ENCODE measurements at places on chromosomes 4 and X.
A peak's percentile ranks its signal among the peaks of the same experiment; 100 is the strongest.

DNA sequence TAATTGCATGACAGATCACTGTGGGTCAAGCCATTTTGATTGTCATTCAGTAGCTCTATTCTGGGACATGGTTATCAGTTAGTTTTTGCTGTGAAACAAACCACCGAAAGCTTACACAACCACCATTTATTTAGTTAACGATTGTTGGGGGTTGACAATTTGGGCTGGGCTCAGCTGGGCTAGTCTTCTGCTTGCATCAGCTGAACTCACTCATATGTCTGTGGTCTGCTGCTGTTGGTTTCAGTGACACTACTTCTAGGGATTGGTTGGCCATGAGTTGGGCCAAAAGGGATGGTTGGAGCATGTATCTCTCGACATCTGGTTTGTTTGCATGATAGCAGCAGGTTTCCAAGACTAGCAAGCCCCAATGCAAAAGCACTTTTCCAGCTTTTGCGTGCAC, 5.3 kb upstream of the SMIM10 start:
- no peaks in the 10 kb centered on the region for H3K36me3 ChIP-seq
- H3K27ac ChIP-seq: no peak overlapping the region
- peaks cover 6% of the 10 kb centered on the region for H3K4me1 ChIP-seq
- no peak overlapping the region for H3K4me3 ChIP-seq
- DNase-seq: no peak

DNA sequence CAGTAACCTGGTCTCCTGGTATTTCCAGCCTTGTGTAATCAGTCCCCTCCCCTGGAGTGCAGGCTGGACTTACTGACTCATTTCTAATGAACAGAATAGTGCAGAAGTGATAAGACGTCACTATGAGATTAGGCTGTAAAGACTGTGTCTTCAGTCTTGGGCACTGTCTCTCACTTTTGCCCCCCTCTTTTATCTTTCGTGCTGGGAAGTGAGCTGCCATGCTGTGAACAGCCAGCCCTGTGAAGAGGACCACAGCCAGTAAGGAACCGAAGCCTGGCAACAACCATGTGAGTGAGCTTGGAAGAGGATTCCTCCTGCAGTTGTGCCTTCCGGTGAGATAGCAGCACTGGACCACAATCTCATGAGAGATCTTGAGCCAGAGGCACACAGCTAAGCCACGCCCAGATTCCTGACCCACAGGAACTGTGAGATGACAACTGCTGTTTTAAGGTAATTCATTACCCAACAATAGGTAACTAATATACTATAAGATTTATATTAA, 67.5 kb upstream of the GPR34 start:
- H3K4me1 ChIP-seq: no peaks in the 10 kb centered on the region
- H3K4me3 ChIP-seq: no peak overlapping the region
- peaks cover 16% of the 10 kb centered on the region for H3K36me3 ChIP-seq
- H3K27me3 ChIP-seq: peaks cover 60% of the 10 kb centered on the region

DNA sequence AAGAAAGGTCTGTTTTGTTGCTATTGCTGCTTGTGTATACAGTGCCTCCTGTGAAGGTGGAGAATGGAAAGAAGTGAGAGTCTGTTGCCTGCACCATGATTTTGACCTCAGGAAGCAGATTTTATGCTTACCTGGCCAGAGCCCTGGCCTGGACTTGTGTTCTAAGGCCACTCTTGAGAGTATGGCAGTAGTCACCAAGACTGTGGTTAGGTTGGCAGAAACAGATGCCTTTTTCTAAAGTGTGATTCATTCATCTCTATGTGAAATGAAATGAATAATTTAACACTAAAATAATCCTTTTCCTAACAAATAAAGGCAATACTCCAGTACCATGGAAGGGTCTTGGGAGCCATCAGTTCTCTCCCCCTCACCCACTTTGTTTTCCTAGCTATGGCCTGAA, 161.8 kb downstream of the DCLK2 start:
- DNase-seq: no peak
- H3K27me3 ChIP-seq: no peaks in the 10 kb centered on the region
- peaks cover 19% of the 10 kb centered on the region for H3K4me1 ChIP-seq
- no peak overlapping the region for H3K4me3 ChIP-seq
- peaks cover 6% of the 10 kb centered on the region for H3K36me3 ChIP-seq

GRCh38 chrX:16573781-16574180, 76.2 kb upstream of the S100G start:
- H3K27me3 ChIP-seq: no peaks in the 10 kb centered on the region
- DNase-seq: peak; percentile 14
- no peak overlapping the region for H3K4me3 ChIP-seq
- H3K36me3 ChIP-seq: no peaks in the 10 kb centered on the region
- no peaks in the 10 kb centered on the region for H3K4me1 ChIP-seq

- no peaks in the 10 kb centered on the region for H3K27me3 ChIP-seq
- no peaks in the 10 kb centered on the region for H3K36me3 ChIP-seq
- H3K4me1 ChIP-seq: peaks cover 34% of the 10 kb centered on the region
These were observed 437.8 kb downstream of the GRXCR1 start for GRCh38 chr4:43330288-43330687.

- no peaks in the 10 kb centered on the region for H3K4me1 ChIP-seq
- H3K27me3 ChIP-seq: peaks cover 56% of the 10 kb centered on the region
- H3K27ac ChIP-seq: no peak overlapping the region
- no peak overlapping the region for H3K4me3 ChIP-seq
- DNase-seq: no peak
These were observed 266.2 kb upstream of the CASK start for GRCh38 chrX:42189576-42189975.
